ENCODE measurements at places on chromosomes 16 and 17.

DNA sequence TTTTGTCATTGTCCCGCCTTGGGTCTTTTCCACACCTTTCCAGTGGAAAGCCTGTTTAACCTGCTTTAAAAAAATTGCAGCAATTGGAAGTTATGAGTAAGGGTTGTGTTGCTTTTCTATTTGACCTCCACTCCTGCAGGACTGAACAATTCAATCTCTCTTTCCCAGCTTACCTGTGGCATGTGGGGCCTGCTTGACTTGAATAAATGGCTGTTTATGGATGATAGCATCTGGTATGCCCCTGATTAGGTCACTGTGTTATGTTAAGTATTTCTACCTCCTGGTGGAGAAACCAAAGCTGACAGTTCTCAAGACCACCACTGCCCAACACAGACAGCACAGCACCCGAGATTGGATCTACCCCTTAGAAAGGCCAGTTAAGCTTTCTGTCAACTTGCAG lies 64.8 kb upstream of the NOG start:
- peaks cover 5% of the 10 kb centered on the region for H3K27me3 ChIP-seq
- H3K4me3 ChIP-seq: no peak overlapping the region
- no peaks in the 10 kb centered on the region for H3K36me3 ChIP-seq
- H3K27ac ChIP-seq: no peak overlapping the region
- DNase-seq: no peak
- H3K4me1 ChIP-seq: no peaks in the 10 kb centered on the region

DNA sequence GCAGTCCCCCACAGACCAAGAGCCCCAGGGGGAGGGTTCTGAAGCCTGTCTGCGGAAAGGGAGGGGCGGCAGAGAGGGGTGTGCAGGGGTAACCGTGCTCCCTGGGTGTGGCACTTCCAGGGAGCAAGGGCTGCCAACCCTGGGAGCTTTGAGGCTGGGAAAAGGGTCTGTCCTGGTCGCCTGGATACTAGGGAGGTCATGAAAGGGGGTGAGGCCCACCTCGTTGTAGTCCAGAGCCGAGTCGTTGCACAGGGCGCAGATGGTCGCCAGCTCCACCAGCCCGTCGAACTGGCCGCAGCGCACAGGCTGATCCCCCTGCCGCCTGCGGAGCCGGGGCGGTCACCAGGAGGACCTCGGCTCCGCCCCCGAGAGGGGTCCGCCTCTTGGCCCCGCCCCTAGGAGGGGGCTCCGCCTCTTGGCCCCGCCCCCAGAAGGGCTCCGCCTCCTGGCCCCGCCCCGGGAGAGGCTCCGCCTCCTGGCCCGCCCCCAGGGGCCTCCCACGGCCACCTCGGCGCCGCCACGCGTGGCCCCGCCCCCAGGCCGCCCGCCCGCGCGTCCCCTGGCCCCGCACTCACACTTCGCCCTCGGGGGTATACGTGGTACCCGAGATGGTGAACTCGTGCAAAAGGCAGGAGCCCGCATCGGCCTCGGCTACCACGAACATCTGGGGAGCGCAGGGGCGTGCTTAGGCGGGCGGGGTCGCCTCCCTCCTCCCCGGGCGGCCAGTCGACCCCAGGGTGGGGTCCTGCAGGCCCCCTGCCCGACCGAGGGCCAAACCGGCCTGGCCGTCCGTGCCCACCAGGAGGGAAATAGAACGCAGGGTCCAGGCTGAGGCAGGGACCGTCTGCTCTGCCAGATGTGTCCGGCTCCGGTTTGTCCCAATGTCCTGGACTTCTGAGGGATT lies 19.5 kb downstream of the ATP2A3 start:
- no peaks in the 10 kb centered on the region for H3K4me1 ChIP-seq
- H3K4me3 ChIP-seq: no peak overlapping the region
- H3K27ac ChIP-seq: no peak overlapping the region
- H3K27me3 ChIP-seq: no peaks in the 10 kb centered on the region
- peaks cover 53% of the 10 kb centered on the region for H3K36me3 ChIP-seq
- DNase-seq: no peak

DNA sequence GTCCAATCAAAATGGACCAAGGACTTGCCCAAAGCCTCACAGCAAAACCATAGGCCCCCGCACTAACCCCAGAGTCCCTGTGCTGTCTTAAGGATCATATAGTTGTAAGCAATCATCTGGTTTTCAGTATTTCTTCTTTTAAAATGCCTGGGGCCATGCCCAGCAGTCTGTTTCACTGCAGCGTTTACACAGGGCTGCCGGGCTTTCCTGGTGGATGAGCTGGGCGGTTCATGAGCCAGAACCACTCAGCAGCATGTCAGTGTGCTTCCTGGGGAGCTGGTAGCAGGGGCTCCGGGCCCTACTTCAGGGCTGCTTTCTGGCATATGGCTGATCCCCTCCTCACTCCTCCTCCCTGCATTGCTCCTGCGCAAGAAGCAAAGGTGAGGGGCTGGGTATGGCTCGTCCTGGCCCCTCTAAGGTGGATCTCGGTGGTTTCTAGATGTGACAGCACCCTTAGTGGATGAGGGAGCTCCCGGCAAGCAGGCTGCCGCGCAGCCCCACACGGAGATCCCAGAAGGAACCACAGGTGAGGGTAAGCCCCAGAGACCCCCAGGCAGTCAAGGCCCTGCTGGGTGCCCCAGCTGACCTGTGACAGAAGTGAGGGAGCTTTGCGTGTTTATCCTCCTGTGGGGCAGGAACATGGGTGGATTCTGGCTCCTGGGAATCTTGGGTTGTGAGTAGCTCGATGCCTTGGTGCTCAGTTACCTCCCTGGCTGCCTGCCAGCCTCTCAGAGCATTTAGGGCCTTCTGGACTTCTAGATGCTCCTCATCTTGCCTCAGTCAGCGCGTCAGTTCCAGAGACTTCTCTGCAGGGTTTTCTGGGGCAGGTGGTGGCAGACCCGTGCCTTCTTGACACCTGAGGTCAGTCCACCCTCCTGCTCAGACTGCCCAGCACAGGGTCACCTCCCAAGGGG lies 24.8 kb upstream of the STH start:
- no peaks in the 10 kb centered on the region for H3K4me1 ChIP-seq
- DNase-seq: no peak

DNA sequence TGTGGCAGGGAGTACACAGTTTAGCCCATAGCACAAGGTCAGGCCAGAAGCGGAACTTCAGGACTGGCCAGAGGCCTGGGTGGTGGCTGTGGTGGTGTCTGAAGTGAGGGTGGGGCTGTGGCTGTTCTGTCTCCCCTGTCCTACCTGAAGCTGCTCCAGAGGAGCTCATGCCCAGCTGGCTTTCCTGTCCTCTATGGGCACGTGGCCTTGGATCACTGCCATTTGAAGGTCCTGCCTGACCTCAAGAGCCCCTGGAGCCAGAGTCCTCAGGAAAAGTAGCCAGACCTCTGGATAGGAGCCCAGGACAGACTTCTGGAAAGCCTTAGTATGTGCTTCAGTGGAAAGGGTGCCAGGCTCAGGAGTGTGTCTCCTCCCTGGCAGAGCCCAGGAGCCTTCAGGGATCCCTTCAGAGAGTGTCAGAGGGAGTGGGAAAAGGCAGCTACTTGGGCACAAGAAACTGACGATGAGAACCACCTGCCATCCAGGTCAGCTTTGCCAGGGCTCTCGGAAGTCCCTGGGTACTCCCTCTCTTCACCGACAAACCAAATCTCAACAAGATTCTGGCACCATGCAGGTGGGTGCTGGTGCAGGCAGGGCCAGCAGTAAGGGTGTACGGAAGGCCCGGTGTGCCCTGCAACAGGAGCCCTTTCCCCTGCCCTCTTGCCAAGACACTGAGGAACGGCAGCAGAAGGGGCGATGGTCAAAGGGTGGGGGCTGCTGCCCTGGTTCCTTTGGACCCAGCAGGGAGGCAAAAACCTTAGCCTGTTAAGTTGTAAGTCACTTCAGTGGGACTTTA lies 153.7 kb downstream of the NTN1 start:
- no peaks in the 10 kb centered on the region for H3K4me1 ChIP-seq
- no peaks in the 10 kb centered on the region for H3K36me3 ChIP-seq
- H3K4me3 ChIP-seq: no peak overlapping the region

DNA sequence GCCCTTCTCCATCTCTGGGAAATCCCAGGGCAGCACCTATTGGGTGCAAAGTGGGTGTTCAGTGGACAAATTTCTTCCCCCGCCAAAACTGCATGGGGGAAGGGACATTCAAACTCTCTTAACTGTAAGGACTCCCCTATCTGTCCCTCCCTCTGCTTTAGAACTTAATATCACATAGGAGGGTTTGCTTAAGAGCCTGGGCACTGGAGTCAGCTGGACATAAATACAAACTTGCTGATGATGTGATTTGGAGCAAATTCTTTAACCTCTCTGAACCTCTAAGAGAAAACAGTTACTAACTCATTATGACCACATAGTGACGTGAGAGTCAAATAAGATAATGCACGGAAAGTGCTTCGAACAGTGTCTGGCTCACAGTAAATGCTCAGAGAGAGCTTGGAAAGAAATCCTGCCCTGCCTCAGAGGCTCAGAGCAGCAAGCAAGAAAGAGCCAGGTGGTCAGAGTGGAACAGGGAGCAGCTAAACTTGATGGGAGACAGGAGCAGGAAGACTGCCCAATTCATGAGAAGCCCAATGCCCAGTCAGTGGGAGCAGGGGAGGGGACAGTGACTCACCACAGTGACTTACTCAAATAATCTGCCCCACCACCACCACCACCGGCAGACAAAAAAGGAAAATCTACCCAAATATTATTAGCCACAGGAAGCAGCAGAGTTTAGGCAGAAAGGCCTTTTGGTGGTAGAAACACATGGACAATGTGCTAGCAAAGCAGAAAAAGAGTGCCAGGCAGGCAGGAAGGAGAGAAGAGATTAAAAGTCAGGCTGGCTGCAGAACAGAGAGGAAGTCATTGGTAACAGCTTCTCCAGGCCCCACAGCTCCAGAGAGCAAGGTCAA lies 23.9 kb upstream of the CCL1 start:
- no peaks in the 10 kb centered on the region for H3K36me3 ChIP-seq
- peak; percentile 52 for DNase-seq
- no peaks in the 10 kb centered on the region for H3K27me3 ChIP-seq
- H3K4me1 ChIP-seq: peaks cover 70% of the 10 kb centered on the region

Data from T-helper 2 cell treated with Interferon-gamma antibody and Interleukin-4, amounts not matched to agents 5 μg/mL and 100 μg/mL, for 36 hours (primary cell).